ENCODE measurements at places on chromosomes 5 and 9.

DNA sequence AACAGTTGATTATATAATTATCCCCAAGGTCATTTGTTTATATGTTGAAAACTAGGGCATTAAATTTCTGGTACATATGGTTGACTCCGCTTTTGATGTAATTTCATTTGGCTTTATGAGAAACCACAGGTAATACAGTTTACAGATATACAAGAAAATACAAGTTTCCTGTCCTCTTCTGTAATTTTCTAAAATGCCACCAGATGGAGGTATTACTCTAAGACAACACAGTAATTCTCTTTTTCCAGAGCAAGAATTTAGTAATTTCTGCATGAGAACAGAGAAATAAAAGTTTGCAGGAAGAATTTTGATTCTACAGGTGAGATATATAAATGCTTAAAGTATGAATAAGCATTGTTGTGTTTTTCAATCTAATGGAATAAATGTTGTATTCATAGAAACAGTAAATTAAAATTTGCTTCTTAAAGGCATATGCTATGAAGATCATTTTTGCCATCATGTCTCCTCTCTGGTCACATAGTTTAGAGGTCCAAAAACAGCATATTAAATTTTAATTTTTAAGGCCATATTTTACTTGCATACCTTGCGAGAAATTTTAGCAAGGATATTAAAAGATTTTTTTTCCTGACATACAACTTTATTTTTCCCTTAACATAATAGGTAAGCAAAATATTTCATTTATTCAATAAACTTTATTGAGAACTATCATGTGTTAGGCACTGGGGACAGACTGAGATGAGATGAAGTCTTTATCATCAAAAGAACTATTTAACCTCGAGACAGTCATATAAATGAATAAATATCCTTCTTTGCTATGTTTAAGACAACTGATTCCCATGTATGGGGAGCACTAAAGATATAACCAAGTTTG is 22.7 kb downstream of the CHD1 start:
- DNase-seq = no peak

- no peak for DNase-seq
Measured at GRCh38 chr5:76787237-76787636, 31.6 kb upstream of the F2RL1 start.

DNA sequence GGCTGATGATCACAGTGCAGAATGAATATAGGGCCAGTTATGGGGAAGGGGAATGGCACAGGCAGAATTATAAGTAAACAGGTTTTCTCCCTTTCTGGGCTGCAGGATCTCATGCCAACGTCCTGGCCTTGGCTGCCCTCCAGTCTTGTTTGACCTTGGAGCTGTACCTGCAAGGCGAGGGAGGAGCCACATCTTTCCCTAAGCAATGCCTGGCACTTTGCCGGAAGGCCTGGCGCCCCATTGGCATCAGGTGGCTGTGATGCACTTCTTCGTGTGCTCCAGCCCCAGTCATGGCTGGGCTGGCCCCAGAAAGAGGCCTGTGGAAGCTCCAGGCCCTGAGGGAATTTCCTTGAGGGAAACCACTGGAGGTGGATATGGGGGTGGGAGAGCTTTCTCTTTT is 16.7 kb upstream of the IQGAP2 start:
- no peak for DNase-seq

DNA sequence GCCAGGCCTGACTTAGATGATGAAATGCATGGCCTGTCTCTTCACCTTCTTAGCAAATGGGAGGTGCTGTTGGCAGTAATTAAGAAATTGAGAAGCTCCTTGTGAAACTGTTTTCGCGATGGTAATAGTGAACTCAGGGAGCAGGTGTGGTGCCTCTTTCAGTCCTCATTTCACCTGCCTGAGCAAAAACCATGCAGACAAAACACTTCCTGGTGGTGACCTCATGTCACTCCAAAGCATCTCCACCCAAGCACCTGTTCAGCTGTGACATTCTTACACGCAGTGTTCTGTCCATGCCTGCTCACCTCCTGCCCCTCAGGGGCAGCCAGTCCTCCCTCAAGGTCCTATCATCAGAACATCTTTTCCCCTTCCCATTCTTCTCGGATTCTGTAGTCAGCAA is 146.5 kb downstream of the CD180 start:
- no peak for DNase-seq

DNA sequence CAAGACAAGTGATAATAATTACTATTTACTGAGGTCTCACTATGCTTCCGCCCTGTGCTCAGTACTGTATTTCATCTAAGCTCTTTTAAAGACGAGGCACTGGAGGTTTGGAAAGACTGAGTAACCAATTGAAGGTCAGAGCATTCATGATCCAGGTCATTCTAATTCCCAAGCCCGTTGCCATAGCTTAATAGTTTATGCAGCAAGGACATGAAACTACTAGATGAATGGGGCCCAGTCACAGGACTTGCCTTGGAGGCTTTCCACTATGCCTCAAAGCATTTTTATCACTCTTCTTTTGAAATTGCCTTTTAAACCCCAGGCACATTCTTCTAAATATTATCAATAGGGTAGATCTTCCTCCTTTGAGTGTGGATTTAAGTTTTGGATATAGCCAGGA is 17.2 kb upstream of the NFIB start:
- DNase-seq = no peak

GRCh38 chr5:124865603-124866354 is 119.3 kb upstream of the ZNF608 start:
- no peak for DNase-seq

DNA sequence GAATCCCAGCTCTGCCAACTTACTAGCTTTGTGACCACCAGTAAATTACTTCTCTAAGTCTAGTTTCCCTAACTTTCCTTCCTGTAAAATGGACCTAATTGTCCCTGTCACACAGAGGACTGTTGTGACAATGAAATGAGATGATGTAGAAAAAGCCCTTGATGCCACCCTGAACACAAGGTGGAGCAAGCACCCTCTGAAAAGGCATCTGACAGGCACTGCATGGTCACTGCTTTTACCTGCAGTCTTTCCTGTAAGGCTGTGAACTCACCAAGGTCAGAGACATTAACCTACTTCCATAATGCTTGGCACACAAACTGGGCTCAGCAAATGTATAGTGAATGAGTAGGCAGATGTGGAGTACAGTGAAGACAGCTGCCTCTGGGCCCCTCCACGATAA is 6.1 kb downstream of the SLC31A2 start:
- DNase-seq = no peak

DNA sequence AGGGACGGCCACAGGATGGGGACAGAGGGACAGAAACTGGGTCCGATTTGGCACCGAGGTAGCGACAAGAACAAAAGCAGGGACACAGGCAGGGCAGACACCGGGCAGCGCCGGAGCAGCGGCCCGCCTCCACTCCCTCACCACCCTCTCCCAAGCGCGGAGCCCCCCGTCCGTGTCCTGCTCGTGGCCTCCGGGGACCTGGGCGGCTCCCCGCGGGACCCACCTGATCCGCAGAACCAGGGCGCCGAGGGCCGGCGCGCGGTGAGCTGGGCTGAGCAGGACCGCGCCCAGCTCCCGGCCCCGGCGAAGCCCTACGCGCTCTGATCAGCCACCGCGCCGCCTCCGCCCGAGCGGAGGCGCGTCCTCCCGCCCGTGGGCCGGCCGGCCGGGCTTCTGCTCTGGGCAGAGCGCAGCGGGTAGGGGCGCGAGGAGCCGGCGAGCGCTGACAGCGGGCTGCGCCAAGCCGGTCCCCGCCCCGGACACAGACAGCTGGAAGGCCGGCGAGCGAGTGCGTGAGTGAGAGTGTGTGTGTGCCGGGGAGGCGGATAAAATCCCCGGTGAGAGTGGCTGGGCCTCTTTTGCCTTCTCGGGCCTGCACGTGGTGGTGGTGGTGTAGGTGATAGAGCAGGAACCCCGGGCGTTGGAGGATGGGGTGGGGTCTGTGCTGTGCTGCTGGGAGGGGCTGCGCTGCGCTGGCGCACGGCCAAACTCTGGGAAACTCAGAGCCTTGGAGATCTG is at the start of gene GGTA1:
Gene GGTA1, minus strand, starts transcription at position 418 of the 738 bp plus-strand sequence. CDS start 31,922 bp downstream, outside the sequence.
- no peak for DNase-seq

Data from C1 segment of cervical spinal cord (tissue), 14 donors.